ENCODE measurements at places on chromosomes 4 and X.

- no peak for DNase-seq
Observed at GRCh38 chrX:38923451-38923969, 122.3 kb downstream of the MID1IP1 start.

GRCh38 chr4:75922588-75922987 is 18.2 kb downstream of the NAAA start:
- no peak for DNase-seq

DNA sequence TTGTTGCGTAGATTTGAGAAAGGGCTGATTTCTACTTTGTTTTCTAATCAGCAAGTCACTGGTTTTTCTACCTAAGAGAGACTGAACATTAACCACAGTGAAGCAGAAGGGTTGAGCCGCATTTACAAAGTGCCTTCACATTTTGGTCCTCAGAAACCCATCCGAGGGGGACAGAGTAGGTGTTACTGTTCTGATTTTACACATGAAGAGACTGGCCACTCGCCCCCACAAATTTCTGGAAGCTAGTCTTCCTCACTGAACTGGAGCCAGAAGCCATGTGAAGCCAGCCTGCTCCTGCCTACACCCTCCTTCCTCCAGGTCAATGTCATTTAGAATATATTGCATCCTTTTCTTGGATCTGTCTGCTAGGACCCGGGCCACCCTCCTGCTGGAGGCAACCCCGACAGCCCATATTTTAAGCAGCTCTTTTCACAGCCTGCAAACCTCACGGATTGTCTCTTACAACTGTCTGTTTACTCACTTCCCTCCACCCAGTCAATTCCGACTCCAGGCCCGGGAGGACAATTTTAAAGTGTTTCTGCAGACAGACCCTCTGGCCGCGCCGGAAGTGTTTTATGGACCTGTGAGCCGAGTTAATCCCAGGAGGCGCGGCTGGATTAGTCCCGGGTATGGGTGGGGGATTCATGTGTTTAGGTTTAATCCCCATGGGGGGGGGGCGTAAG is 73.2 kb upstream of the BCOR start:
- no peak for DNase-seq

DNA sequence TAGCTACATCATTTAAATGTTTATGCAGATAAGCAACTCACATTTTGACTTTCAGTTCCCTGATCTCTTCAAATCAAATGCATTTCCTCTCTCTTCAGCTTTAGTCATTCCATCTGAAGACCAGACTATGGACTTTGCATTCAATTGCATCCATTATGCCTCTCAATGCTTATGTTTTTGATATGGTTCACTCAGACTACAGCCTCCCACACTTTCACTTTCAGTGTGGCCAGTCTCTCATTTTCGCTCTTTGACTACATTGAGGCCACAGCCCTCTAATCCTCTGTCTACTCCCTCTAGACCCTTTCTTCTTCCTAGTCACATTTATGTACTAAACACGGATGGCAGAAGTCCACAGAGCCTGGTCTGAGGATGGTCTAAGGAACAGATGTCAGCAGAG is 24.5 kb upstream of the VEGFC start:
- DNase-seq, result no peak

GRCh38 chr4:86452924-86453531 is 93.2 kb upstream of the MAPK10 start:
- no peak for DNase-seq

- no peak for DNase-seq
Observed at GRCh38 chrX:109475174-109475891, 6.6 kb downstream of the GUCY2F start.

DNA sequence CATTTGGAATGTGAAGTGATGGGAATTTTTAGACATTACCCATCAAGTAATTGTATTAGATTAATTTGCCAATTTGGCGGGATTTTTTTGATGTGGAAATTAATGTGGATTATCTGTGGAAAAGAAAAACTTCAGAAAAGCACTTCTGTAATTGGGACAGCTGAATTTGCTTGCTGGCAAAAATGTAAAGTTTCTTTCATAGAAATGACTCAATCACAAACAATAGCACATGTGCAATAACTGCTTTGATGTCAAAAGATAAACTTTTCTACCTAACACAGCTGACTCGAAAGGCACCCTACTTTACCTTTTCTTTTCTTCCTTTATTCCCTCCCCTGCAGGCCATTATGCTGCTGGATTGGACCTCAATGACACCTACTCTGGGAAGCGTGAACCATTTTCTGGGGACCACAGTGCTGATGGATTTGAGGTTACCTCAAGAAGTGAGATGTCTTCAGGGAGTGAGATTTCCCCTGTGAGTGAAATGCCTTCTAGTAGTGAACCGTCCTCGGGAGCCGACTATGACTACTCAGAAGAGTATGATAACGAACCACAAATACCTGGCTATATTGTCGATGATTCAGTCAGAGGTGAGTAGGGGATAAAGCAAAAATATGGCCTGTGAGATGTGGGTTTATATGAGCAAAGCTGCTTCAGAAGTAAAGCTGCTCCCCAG is 1.4 kb downstream of the AREG start:
- DNase-seq, result no peak

Measured in activated T-helper 1 cell treated with Interleukin-2 at 50 U/mL for 16 hours (primary cell).